Activated naive CD8-positive, alpha-beta T cell treated with anti-CD3 and anti-CD28 coated beads for 36 hours (primary cell): ENCODE measurements at places on chromosomes 3 and 15.

DNA sequence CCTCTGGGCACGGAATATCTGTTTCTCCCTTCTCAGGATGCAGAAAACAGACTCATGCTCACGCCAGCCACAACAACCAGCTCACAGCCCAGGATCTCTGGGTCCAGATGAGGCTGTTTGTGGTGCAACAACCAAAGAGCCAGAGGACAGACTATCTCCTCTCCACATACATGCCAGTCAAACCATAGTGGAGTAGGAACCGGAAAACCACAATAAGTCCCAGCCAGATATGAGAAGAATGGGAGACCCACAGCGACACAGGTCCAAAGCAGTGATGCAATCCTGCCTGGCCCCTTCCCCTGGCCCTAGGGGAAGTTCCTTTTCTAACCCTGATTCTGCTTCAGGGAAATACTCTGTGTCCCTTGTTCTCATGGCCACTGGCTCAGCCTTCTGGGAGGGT is 27.6 kb downstream of the MEX3B start:
- H3K27me3 ChIP-seq = peaks cover 4% of the 10 kb centered on the region
- no peak overlapping the region for H3K4me3 ChIP-seq
- no peak for DNase-seq
- H3K4me1 ChIP-seq = no peaks in the 10 kb centered on the region
- no peaks in the 10 kb centered on the region for H3K36me3 ChIP-seq

DNA sequence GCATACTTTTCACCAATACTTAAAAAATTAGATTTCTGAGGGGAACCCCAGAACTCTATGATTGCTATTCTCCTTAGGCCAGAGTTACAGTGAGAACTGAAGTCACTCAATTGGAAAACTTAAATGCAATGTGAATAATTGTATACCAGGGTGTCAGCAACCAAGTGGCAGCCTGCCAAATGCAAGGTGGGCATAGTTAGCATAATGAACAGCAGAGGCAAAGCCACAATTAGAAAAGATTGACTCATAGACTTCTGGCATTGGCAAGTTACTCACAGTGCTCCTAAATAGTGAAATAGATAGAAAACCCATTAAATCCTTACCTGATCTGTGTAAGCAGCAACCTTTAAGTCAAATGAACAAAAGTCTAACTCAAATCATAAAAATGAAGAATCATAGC is 94.9 kb downstream of the BCHE start:
- no peaks in the 10 kb centered on the region for H3K36me3 ChIP-seq
- H3K4me3 ChIP-seq = no peak overlapping the region
- H3K27me3 ChIP-seq = no peaks in the 10 kb centered on the region
- no peaks in the 10 kb centered on the region for H3K4me1 ChIP-seq
- H3K27ac ChIP-seq = no peak overlapping the region
- no peak for DNase-seq

- H3K4me3 ChIP-seq = no peak overlapping the region
- peaks cover 6% of the 10 kb centered on the region for H3K36me3 ChIP-seq
- no peak overlapping the region for H3K27ac ChIP-seq
Observed at GRCh38 chr3:48553361-48553760, 3.2 kb downstream of the PFKFB4 start.

DNA sequence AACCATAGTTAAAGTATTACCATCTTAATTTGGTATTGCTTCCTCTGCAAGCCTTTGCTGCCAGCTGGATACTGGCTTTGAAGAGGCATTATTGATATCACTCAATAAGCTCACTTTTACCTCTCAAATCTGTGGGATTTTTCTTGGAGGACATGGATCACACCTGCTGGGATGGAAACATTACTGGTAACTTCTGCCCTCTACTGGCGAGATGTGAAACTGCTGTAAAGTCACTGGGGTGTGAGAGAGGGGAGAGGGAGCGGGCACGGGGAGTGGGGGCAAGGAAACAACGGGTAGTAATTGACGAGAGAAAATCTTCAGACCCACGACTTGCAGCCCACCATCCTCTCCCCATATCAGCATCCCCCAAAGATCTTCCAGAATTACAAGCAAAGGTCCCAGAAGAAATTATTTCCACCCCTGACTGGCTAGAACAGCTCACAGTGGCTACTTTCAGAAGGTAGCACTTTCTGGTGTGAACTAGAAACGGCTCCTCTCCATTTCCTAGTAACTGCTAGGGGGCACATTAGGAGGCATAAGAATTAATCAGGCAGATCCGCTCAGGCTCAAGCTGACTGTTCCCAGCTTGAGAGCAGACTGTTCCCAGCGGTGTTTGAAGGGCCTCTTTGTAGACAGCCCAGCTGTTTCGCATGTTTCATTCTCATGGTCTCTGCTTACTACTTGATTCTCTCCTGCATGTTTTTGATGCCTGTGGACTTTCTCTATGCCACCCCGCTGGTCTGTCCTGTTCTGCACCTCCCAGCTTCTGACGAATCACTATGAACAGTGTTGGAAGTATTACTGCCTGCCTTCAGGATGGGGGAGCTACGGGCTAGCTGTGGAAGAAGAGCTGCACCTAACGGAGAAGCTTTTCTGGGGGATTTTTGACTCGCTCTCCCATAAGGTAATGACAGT is 230.4 kb upstream of the CHRM5 start:
- no peak overlapping the region for H3K27ac ChIP-seq
- DNase-seq = peak; percentile 4
- no peaks in the 10 kb centered on the region for H3K4me1 ChIP-seq
- H3K4me3 ChIP-seq = no peak overlapping the region
- peaks cover 9% of the 10 kb centered on the region for H3K27me3 ChIP-seq

GRCh38 chr3:58754074-58754473 is 87.5 kb upstream of the FAM3D start:
- no peak for DNase-seq
- peaks cover 6% of the 10 kb centered on the region for H3K27me3 ChIP-seq
- H3K36me3 ChIP-seq = no peaks in the 10 kb centered on the region
- H3K27ac ChIP-seq = no peak overlapping the region

DNA sequence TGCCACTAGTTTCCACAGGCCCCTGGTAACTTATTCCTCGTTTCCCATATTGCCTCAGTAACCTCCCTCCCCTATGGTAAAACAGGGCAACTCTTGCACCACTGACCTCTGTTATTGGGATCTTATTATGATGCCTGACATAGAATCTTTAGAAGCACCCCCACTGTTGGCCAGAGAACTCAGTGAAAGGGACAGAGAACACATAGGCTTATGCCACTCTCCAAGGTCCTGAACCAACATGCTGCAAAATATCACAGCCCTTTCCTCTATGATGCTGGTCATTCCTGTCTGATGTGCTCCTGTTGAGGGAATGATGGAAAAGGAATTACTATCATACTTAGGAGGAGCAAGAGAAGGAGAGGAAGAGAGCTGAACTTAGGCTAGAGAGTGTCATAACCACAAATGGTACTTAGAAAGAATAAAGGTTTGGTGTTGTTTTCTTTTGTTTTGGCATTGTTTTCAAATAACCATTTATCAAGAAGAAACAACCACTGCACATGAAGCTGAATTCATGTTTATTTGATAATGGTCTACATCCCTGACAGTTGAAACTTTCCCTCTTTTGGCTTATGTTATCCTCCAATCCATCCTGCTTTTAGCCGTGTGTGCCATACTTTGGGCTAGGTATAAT is 330.2 kb downstream of the EPHB1 start:
- no peak overlapping the region for H3K4me3 ChIP-seq
- no peaks in the 10 kb centered on the region for H3K27me3 ChIP-seq
- no peak overlapping the region for H3K27ac ChIP-seq
- no peaks in the 10 kb centered on the region for H3K36me3 ChIP-seq
- no peaks in the 10 kb centered on the region for H3K4me1 ChIP-seq

DNA sequence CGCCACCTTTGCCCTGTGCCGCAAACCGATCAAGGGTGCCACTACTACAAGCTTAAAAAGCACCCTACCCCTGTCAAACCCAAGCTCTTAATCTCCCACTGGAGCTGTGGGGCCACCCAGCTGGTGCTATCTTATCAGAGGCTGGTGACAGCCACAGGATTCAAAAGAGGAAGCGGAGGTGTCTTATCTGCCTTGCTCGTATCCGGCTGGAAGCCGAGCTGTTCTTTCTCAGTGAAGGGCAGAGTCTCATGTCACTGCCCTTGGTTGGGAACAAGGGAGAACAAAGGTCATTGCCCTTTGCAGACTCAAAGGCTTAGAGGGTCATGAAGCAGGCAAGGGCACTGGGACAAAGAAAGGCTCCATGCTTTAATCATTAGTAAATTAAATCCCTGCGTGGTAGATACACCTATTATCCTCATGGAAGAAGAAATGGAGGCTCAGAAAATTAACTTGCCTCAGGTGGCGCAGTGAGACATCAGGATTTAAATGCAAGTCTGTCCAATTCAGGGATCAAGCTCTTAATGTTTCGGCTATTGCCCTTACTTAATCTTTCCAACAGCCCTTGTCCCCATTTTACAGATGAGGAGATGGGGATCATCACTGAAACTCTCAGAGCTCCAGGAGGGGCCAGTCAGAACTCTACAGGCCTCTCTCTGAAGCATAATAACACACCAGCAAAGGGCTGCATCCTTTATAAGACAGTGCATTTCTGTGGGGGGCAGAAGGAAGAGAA is 360.0 kb upstream of the PROK2 start:
- no peak overlapping the region for H3K4me3 ChIP-seq
- peaks cover 8% of the 10 kb centered on the region for H3K27me3 ChIP-seq
- peaks cover 7% of the 10 kb centered on the region for H3K4me1 ChIP-seq
- no peak for DNase-seq

DNA sequence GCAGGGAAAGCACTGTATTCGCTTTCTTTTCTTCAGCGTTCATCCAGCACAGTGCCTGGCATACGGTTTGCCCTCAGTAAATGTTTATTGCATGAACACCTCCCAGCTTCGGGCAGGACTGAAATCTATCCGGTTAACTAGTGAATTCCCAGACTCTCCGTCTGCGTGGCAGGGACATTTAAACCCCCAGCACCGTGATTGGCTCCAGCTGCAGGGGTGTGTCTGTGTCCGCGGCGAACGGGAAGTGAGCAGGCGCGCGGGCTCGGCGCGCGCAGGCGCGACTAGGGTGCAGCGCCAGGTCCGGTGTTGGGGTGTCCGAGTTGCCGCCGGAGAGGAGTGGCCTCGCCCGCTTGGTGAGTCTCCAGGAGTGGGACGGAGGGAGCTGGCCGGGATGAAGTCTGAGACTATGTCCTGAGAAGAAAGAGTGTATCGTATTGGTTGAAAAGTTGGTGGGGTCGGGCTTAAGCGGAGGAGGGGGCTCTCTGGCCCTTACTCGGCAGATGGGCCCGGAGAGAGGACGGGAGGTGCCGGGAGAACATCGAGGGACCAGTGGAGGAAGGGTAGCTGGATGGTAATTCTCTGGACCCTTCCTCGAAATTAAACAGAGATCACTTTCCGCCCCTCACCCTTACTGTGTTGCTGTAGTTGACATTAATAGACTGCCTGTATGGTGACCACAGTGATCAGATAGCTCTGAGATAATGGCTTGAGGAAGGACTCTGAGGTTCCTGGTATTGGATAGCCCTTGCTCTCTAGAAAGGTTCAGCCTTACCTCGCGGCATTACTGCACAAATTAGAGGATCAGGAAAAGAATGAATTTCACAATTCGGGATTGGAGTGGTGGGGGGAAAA is at the start of gene SNAP23:
SNAP23 (plus strand) TSS at position 274 of the 852 bp plus-strand sequence. CDS start 16,213 bp downstream, outside the sequence.
- peaks cover 4% of the 10 kb centered on the region for H3K36me3 ChIP-seq
- H3K4me3 ChIP-seq = peak within 1 kb of the TSS; percentile 99
- no peaks in the 10 kb centered on the region for H3K27me3 ChIP-seq
- peaks cover 44% of the 10 kb centered on the region for H3K4me1 ChIP-seq
- H3K27ac ChIP-seq = peak within 1 kb of the TSS; percentile 91

GRCh38 chr3:131699001-131699400 is 196.2 kb upstream of the MRPL3 start:
- H3K27ac ChIP-seq = no peak overlapping the region
- no peaks in the 10 kb centered on the region for H3K36me3 ChIP-seq
- peaks cover 10% of the 10 kb centered on the region for H3K27me3 ChIP-seq
- no peak for DNase-seq
- no peak overlapping the region for H3K4me3 ChIP-seq

DNA sequence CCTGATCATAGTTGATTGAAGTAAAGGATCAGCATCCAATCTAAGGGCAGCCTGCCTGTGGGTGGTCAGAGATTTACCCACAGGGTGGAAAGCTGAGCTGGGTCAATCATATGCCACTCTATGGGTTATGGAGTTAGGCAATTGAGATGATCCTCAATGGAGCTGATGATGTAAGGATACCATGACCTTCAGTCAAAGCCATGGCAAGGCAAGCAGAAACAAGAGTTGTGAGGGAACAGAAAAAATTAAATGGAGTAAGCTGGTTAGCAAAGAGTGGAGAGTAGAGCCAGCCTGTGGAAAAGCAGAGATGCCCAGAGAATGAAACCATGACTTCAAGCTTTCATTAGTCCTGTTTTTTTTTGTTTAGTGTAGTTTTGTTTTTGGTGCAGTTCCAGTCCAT is 5.7 kb upstream of the IQGAP1 start:
- H3K36me3 ChIP-seq = peaks cover 21% of the 10 kb centered on the region
- H3K4me3 ChIP-seq = no peak overlapping the region
- DNase-seq = no peak
- H3K27ac ChIP-seq = no peak overlapping the region
- no peaks in the 10 kb centered on the region for H3K27me3 ChIP-seq
- H3K4me1 ChIP-seq = peaks cover 20% of the 10 kb centered on the region

DNA sequence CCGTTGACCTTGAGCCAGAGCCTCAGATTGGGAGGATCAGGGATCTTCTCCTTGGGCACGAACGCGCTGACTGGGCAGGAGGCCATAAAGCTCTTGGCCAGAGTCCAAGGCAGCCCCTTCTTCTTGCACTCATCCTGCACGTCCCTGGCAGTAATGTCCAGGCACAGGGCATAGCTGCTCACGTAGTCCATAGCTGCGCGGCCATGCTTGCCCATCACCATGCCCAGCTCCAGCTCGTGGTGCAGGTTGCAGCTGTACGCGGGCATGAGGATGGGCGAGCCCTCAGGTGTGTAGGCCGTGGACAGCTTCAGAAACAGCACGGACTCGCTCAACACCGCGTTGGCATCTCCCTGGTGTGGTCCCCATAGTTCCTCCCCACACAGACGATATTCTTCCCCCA is 17.9 kb upstream of the RPLP1 start:
- DNase-seq = no peak
- peaks cover 63% of the 10 kb centered on the region for H3K36me3 ChIP-seq
- H3K4me3 ChIP-seq = no peak overlapping the region
- no peaks in the 10 kb centered on the region for H3K4me1 ChIP-seq

DNA sequence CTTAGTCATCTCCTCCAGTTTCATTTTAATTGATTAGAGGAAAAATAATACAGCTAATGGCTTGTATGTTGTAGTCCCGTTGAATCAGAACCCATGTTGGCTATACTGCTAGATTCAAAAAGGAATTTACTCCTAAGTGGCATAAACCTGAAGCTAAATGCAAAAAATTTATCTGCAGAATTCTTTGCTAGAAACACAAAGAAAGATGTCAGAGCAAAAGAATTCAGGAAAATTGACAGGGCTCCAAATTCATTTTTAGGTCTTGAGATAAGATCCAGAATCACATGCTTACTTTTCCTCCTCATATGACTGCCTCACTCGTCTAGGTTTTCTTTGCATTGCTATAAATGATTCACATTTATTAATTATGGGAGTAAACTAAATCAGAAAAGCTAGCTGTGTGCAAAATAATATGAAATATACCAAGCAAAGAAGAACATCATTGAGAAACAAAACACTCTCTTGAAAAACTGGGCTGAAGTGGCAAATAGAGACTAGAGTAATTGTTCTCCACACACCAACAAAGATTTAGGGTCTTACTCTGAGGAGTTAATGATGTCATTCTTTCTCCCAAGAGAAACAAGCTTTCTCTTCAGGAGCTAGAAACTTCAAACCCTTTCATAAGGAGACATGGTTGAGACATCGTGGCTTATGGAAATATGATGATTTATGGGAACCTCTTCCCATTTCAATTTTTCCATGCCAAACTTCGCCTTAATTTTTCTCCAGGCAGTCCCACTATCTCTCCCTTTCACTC is 94.8 kb upstream of the FEZF2 start:
- no peak overlapping the region for H3K27ac ChIP-seq
- no peak for DNase-seq
- H3K36me3 ChIP-seq = no peaks in the 10 kb centered on the region
- no peaks in the 10 kb centered on the region for H3K4me1 ChIP-seq
